Calu3 (cell line): ENCODE measurements at places on chromosomes 3 and 15. TPM values are rescaled to one million over a fixed set of nuclear protein-coding genes. Genes with fewer than 3 reads are reported as not detected.
A peak's percentile ranks its signal among the peaks of the same experiment; 100 is the strongest.

DNA sequence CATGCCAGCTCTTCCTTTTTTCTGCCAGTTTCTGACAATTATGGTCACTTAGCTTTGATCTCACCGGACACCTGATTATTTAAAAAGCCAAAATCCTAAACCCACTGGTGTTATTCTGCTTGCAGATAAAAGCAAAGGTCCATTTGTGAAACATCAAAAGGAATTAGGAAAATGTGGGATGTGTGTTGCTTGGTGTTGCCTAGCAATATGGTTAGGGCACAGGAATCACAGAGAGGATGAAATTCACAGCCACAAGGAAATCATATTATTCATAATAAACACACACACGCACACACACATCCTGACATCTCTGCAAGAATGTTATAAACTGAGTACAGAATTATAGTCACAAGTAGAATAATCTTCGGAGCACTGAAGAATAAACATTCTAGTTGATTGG is 89.3 kb upstream of the BHLHE40 start:
- no peaks in the 10 kb centered on the region for H3K27me3 ChIP-seq
- H3K27ac ChIP-seq = no peak overlapping the region
- H3K36me3 ChIP-seq = no peaks in the 10 kb centered on the region
- no peak overlapping the region for H3K4me3 ChIP-seq
- DNase-seq = no peak
- no peaks in the 10 kb centered on the region for H3K4me1 ChIP-seq

DNA sequence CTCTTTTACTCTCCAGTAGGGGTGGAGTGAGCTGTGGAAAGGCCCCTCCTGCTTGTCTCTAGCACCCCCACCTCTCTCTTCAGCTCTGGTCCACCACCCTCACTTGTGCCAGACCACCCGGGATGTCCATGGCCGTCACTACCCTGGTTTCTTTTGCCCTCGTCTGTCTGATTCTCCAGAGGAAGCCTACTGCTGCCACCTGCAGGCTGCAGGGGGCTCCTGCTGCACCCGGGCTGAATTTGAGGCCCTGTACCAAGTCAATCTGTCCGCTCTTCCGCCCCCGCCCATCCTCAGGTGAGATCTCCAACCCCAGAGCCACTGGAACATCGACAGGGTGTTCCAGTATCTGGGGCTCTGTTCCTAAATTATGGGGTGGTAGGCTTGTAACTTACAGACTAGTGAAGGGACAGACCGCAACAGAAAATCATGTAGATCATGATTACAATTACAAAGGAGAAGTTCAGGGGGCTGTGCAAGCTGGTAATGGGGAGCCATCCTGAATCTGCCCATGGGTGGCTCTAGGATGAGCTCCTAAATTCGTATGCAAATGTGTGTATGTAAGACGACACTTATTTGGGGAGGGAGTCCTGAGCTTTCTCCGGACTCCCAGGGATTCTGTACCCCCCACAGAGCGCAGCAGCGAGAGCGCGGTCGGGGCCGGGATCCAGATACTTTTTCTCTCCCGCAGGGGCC is 683 bp upstream of the UNC45A start:
- H3K36me3 ChIP-seq = peaks cover 76% of the 10 kb centered on the region
- H3K4me3 ChIP-seq = peak overlapping the region; percentile 94
- peak; percentile 95 for DNase-seq
- H3K4me1 ChIP-seq = peaks cover 56% of the 10 kb centered on the region
- no peaks in the 10 kb centered on the region for H3K27me3 ChIP-seq

PSMA4 gene
- total RNA-seq = 358 and 376 TPM in 2 replicates

KBTBD13 gene
- not detected in 2 replicates for total RNA-seq
